Testis (tissue), 5 donors: ENCODE measurements at places on chromosomes 4 and X. TPM values are rescaled to one million over a fixed set of nuclear protein-coding genes. Genes with fewer than 3 reads are reported as not detected.

The PABPC4L gene
- total RNA-seq = 0.87 TPM

The SH3D19 gene
- 58.6 TPM for total RNA-seq

The NMU gene
- total RNA-seq = 4.3 TPM

The MAP3K15 gene
- total RNA-seq = 2.5 TPM

The FGFR3 gene
- 93.7 TPM for total RNA-seq

The DOK7 gene
- total RNA-seq = 29.5 TPM

The POU4F2 gene
- 0.93 TPM for total RNA-seq

DNA sequence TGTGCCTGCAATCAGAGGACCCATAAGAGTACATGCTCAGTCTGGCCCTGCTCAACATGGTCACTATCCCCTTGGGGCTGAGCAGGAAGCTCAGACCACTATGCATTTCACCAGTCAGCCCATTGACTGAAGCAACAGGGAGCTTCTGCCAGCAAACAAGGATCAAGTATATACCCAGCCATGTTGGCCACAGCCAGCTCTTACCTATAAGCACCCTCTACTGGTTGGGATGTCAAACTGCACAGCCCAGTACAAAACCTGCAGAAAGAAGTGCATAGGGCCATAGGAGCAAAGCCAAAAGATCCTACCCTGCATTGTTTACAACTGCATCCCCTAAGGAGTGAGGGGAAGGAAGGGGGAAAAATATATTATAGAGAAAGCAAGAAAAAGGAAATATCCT, 214.4 kb upstream of the CPEB2 start:
- no peaks in the 10 kb centered on the region for H3K4me1 ChIP-seq
- H3K27ac ChIP-seq = no peak overlapping the region
- DNase-seq = peak; percentile 28
- no peaks in the 10 kb centered on the region for H3K36me3 ChIP-seq
- H3K27me3 ChIP-seq = no peaks in the 10 kb centered on the region
- H3K4me3 ChIP-seq = no peak overlapping the region

- no peaks in the 10 kb centered on the region for H3K36me3 ChIP-seq
- H3K27ac ChIP-seq = no peak overlapping the region
- no peaks in the 10 kb centered on the region for H3K4me1 ChIP-seq
- H3K27me3 ChIP-seq = no peaks in the 10 kb centered on the region
- H3K4me3 ChIP-seq = no peak overlapping the region
Measured at GRCh38 chr4:152434011-152434410, 101.9 kb downstream of the FBXW7 start.

GRCh38 chr4:81599742-81600380, 128.2 kb upstream of the RASGEF1B start:
- H3K27ac ChIP-seq = no peak overlapping the region
- H3K27me3 ChIP-seq = no peaks in the 10 kb centered on the region
- H3K36me3 ChIP-seq = no peaks in the 10 kb centered on the region
- H3K4me3 ChIP-seq = no peak overlapping the region

DNA sequence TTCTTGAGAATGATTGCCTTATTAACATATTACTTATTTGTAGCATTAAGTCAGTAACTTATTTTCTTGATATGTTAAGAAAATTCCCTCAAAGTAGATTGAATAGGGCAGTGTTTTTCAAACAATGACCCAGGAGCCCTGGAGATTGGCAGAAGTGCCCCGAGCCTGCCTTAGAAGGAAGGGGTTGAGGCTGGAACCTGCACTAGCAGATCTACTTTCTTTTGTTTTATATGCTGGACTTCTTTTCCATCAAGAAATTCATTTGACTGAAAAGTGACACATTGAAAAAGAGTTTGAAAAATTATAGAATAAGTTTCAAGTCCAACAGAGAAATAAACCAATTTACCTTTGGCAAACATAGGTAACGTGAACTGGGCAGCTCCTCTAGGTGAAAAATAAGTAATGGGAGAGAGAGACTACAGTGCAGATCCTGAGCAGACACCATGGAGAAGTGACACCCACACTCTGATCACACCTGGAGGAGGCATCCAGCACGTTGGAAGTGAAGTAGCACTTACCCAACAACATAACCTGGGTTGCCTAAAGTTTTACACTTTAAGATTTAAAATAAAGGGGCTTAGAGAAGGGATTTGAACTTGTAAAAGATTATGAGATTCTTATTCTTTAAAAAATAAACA, 18.6 kb downstream of the ARSJ start:
- no peak for DNase-seq
- H3K27me3 ChIP-seq = no peaks in the 10 kb centered on the region
- no peak overlapping the region for H3K4me3 ChIP-seq
- no peaks in the 10 kb centered on the region for H3K36me3 ChIP-seq

GRCh38 chrX:431056-431455, 44.3 kb upstream of the PPP2R3B start:
- no peak for DNase-seq
- H3K4me3 ChIP-seq = no peak overlapping the region
- H3K27ac ChIP-seq = no peak overlapping the region
- H3K27me3 ChIP-seq = no peaks in the 10 kb centered on the region
- no peaks in the 10 kb centered on the region for H3K4me1 ChIP-seq

DNA sequence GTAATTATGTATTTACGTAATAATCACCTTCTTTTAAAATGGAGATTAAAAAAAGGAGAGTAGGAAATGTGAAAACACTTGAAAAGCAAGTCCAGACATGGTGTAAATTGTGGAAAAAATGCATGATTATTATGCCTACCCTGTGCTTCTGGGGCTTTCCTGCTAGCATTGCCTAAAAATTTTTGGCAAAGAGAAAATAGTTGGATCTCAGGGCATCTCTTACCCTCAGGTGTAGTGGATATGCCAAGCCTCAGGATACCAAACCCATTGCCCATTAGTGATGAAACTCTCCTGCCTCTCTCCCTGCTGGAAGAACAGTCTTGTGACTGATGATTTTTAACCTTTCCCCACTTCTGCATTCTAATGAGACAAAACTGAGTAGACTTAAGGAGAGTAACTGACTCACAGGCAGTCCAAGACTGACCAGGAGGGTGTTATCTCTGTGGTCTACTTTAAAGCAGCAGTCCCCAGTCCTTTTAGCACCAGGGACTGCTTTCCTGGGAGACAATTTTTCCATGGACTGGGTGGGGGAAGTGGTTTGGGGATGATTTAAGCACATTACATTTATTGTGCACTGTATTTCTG, 174.6 kb downstream of the ZNF330 start:
- no peak overlapping the region for H3K27ac ChIP-seq
- DNase-seq = no peak
- no peak overlapping the region for H3K4me3 ChIP-seq
- no peaks in the 10 kb centered on the region for H3K4me1 ChIP-seq
- no peaks in the 10 kb centered on the region for H3K36me3 ChIP-seq

GRCh38 chrX:18941896-18942295, 42.0 kb downstream of the PHKA2 start:
- no peak overlapping the region for H3K27ac ChIP-seq
- DNase-seq = no peak
- no peak overlapping the region for H3K4me3 ChIP-seq

GRCh38 chr4:102725229-102725628, 35.5 kb downstream of the MANBA start:
- H3K36me3 ChIP-seq = no peaks in the 10 kb centered on the region
- H3K27me3 ChIP-seq = no peaks in the 10 kb centered on the region
- H3K4me1 ChIP-seq = no peaks in the 10 kb centered on the region
- no peak overlapping the region for H3K4me3 ChIP-seq
- DNase-seq = no peak

DNA sequence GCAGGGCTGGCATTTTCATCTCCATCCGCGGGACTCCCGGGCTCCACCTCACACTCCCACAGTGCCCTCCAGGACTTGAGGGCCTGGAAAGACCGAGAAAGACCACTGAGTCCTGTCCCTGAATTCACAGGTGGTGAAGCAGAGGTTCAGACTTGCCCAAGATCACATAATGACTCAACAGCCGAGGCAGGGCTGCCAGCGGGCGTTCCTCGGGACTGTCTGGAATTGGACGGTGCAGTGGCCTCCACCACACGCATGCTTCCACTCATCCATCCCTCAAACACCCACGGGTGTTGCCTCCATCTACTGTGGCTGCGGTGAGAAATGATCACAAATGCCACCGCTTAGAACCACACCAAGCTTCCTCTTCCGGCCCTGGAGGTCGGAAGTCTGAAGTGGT, 6.9 kb upstream of the ADRA2C start:
- H3K27me3 ChIP-seq = no peaks in the 10 kb centered on the region
- no peaks in the 10 kb centered on the region for H3K36me3 ChIP-seq
- no peak for DNase-seq
- H3K4me1 ChIP-seq = no peaks in the 10 kb centered on the region

DNA sequence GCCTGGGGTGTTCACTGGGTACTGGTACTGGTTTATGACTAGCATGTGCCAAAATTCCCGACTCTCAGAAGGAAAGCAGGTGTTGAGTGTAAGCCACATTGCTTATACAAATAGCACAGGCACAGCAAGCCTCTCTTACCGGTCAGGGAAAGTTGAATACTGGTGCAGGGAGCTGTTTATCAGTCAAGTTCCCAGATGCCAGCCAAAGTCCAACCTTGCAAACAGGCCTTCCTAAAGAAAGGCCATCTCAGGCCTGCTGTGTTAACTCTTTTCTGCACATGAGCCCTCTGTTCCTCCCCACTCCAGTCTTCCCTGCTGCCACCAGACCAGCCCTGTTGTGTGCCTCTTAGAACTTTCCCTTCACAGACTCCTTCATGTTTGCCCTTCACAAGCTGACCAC, 34.2 kb downstream of the PKD2 start:
- H3K4me1 ChIP-seq = no peaks in the 10 kb centered on the region
- H3K27me3 ChIP-seq = no peaks in the 10 kb centered on the region
- no peak overlapping the region for H3K27ac ChIP-seq

DNA sequence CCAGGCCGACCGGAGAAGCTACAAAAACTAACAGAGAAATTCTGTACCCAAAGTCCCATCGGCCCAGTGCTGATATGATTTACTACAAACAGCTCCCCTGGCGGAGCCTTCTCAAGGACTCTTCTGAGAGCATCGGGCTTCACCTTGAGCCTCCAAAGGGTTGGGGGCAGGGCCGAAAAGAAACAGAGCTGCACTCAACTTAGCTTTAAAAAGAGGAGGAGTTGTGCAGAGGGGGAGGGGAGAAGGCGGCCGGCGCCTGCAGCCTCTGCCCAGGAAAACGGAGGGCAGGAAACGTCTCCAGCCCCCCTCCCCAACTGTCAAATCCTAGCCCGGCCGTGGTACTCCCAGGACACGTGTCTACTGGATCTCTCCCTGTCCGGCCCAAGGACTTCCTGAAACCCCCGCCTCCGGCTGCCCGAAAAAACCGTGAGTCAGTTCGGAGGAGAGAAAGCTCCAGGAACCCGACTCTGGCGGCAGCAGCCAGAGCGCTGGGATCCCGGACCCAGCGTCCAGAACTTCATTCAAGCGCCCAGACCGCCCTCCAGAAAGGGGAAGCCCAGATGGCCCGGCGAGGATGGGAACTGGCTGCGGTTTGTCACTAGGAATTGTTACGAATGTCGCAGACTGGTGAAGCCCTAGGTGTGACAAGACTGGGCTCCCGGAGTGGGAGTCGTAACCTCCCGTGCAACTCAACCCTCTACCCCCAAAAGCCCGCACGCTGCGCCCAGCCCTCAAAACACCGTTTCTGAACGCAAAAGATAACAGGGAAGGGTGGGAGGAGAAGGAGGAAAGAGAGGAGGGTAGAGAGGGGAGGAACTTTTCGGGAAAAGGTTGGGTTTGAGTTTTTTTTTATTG, 973 bp downstream of the ADAMTS3 start:
- DNase-seq = peak; percentile 80
- H3K4me1 ChIP-seq = no peaks in the 10 kb centered on the region
- no peaks in the 10 kb centered on the region for H3K36me3 ChIP-seq
- no peaks in the 10 kb centered on the region for H3K27me3 ChIP-seq
- H3K4me3 ChIP-seq = peak overlapping the region; percentile 76
- peak overlapping the region; percentile 85 for H3K27ac ChIP-seq

DNA sequence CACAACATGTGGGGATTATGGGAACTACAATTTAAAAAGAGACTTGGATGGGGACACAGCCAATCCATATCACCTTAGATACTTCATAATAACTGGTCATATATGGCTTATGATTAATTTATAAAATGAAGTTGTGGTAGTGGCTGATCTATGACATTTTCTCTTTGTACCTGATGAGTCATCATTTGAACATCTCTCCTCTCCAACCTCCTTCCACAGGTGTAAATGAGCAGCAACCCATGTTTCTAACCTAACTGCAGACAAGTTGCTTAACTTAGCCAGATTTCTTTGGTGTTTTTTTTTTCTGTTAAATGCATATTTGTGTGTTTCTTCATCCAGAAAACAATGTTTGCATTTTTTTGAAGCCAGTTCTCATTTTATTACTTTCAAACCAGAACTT, 42.6 kb downstream of the SPANXA2 start:
- no peaks in the 10 kb centered on the region for H3K27me3 ChIP-seq
- no peak overlapping the region for H3K27ac ChIP-seq
- DNase-seq = no peak
- no peaks in the 10 kb centered on the region for H3K36me3 ChIP-seq
- H3K4me3 ChIP-seq = no peak overlapping the region

- no peaks in the 10 kb centered on the region for H3K4me1 ChIP-seq
- no peaks in the 10 kb centered on the region for H3K27me3 ChIP-seq
- no peak overlapping the region for H3K4me3 ChIP-seq
- no peak for DNase-seq
- no peaks in the 10 kb centered on the region for H3K36me3 ChIP-seq
Measured at GRCh38 chr4:1368421-1369090, 21.5 kb downstream of the UVSSA start.

DNA sequence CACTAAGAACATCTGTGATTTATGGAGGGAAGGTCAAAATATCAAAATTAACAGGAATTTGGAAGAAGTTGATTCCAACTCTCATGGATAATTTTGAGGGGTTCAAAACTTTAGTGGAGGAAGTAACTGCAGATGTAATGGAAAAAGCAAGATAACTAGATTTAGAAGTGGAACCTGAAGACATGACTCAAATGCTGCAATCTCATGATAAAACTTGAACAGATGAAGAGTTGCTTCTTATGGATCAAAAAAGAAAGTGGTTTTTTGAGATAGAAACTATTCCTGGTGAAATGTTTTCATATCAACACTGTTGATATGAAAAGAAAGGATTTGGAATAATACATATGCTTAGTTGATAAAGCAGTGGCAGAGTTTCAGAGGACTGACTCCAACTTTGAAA, 9.7 kb downstream of the TMPRSS11F start:
- no peak for DNase-seq
- H3K4me3 ChIP-seq = no peak overlapping the region
- no peaks in the 10 kb centered on the region for H3K27me3 ChIP-seq
- no peak overlapping the region for H3K27ac ChIP-seq
- no peaks in the 10 kb centered on the region for H3K36me3 ChIP-seq
- no peaks in the 10 kb centered on the region for H3K4me1 ChIP-seq

DNA sequence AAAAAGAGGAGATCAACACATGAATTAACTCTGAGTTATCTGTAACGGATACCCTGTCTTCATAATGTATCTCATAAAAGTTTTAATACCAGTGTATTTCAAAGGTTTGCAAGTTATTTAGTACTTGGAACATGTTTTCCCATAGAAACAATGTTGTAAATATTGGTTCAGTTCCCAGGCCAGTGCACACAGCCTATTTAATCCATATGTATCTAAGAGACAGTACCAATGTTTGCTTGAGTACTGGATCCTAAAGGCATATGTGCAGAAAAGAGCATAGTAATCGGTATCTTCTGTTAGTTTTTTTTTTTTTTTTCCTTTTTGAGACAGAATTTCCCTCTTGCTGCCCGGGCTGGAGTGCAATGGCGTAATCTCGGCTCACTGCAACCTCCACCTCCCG, 46.1 kb downstream of the SLIT2 start:
- no peak overlapping the region for H3K27ac ChIP-seq
- no peak overlapping the region for H3K4me3 ChIP-seq
- H3K27me3 ChIP-seq = no peaks in the 10 kb centered on the region
- DNase-seq = no peak
- no peaks in the 10 kb centered on the region for H3K4me1 ChIP-seq

- no peaks in the 10 kb centered on the region for H3K27me3 ChIP-seq
- H3K27ac ChIP-seq = no peak overlapping the region
- no peak for DNase-seq
- H3K36me3 ChIP-seq = no peaks in the 10 kb centered on the region
- no peaks in the 10 kb centered on the region for H3K4me1 ChIP-seq
- H3K4me3 ChIP-seq = no peak overlapping the region
Measured at GRCh38 chrX:45775468-45775867, 574.8 kb upstream of the DIPK2B start.
